ENCODE measurements at places on chromosomes 2 and 18. TPM values are rescaled to one million over a fixed set of nuclear protein-coding genes. Genes with fewer than 3 reads are reported as not detected.

Gene GALNT13
- total RNA-seq = 29.1 TPM

Gene RUFY4
- total RNA-seq = not detected

Gene PLCD4
- 2.2 TPM for total RNA-seq

Gene LAPTM4A
- total RNA-seq = 57.0 TPM

Gene LMAN2L
- total RNA-seq = 24.4 TPM

Gene DPP4
- total RNA-seq = 9.4 TPM

Gene UPP2
- total RNA-seq = 3.1 TPM
